RCC 7860 (cell line): ENCODE measurements at places on chromosomes 11 and 22.
A peak's percentile ranks its signal among the peaks of the same experiment; 100 is the strongest.

DNA sequence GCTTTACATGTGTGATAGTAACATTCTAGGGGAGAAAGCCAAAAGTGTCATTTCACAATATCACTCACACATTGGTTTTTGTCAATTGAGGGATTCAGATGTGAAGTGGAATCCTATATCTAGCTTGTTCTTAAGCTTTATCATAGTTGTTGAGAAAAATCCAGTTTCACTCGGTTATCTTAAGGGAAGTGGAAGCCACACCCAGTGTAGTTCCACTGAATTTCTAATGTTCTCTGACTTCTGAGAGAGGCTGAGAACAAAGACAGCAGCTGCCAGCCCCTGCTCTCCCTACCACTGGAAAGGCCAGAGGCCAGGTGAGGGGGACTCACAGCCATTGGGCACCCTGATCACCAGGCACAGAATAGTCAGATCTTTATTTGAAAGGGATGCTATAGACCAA is 53.7 kb downstream of the THAP12 start:
- no peak for DNase-seq

- DNase-seq: peak; percentile 48
These were observed 76.3 kb downstream of the FAM168A start for GRCh38 chr11:73521621-73522020.

DNA sequence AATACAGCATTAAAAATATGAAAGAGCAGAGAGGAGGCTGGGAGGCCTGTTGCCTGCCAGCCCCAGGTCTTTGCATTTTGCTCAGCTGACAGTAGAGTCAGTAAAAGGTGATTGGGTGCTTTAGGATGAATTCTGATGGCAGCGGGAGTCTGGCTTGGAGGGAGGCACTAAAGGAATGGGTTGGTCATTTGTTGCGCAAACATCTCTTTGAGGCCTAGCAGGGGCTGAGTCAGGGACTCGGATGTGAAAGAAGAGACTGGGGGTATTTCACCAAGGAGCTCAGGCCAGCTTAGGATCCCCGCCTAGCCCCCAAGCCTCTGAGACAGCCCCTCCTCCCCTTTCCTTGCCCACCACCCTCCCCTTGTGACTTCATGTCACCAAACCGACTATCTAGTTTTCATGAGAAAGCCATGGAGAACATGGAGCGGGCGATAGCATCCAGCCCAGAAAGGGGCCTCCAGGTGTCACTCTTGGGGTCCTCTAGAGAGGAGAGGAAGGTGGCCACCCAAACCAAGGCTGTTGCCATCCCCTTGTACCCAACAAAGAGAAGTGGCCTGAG is 9.7 kb downstream of the DGKZ start:
- peak; percentile 60 for DNase-seq

GRCh38 chr11:86550757-86551156 is 121.7 kb downstream of the ME3 start:
- no peak for DNase-seq

- DNase-seq: peak; percentile 48
These were observed 554.2 kb downstream of the NTM start for GRCh38 chr11:131924457-131925201.

- DNase-seq: no peak
These were observed 883 bp upstream of the VPREB3 start for GRCh38 chr22:23754980-23755636.
